ENCODE measurements at places on chromosomes 1 and 21. TPM values are rescaled to one million over a fixed set of nuclear protein-coding genes. Genes with fewer than 3 reads are reported as not detected.

The FMO5 gene
- total RNA-seq, result 0.12 TPM

The EPHA2 gene
- total RNA-seq, result not detected

The GBP1 gene
- 209 TPM for total RNA-seq

The C1orf94 gene
- total RNA-seq, result not detected

The CFHR4 gene
- not detected for total RNA-seq

The ZFYVE9 gene
- 1.2 TPM for total RNA-seq

The BCAR3 gene
- 0.56 TPM for total RNA-seq

The LCE3D gene
- not detected for total RNA-seq

The PPIAL4G gene
- total RNA-seq, result 1.0 TPM

The MPC2 gene
- total RNA-seq, result 51.7 TPM

The ZNF695 gene
- 0.17 TPM for total RNA-seq

The SLC22A15 gene
- 1.4 TPM for total RNA-seq

The FAM167B gene
- total RNA-seq, result 0.68 TPM

The FAM72A gene
- 24.7 TPM for total RNA-seq

The SMIM1 gene
- total RNA-seq, result not detected

The TMEM51 gene
- total RNA-seq, result 0.10 TPM

The LPAR3 gene
- 1.0 TPM for total RNA-seq

The TRIM67 gene
- total RNA-seq, result not detected

The PLA2G2E gene
- not detected for total RNA-seq

The PTGS2 gene
- 0.32 TPM for total RNA-seq

The UTS2 gene
- not detected for total RNA-seq

The ESPN gene
- total RNA-seq, result 1.1 TPM

The PLEKHA6 gene
- 0.32 TPM for total RNA-seq

The RIMS3 gene
- total RNA-seq, result 3.7 TPM

The BEST4 gene
- 0.49 TPM for total RNA-seq

The GBP2 gene
- 196 TPM for total RNA-seq

All from T-helper 1 cell treated with Interleukin-12 subunit alpha and Interleukin-12 subunit beta and Interleukin-4 antibody, amounts not matched to agents 30 ng/mL and 1 ng/mL, for 36 hours (primary cell).